ENCODE measurements at places on chromosomes 1 and 21. TPM values are rescaled to one million over a fixed set of nuclear protein-coding genes. Genes with fewer than 3 reads are reported as not detected.
A peak's percentile ranks its signal among the peaks of the same experiment; 100 is the strongest.

DNA sequence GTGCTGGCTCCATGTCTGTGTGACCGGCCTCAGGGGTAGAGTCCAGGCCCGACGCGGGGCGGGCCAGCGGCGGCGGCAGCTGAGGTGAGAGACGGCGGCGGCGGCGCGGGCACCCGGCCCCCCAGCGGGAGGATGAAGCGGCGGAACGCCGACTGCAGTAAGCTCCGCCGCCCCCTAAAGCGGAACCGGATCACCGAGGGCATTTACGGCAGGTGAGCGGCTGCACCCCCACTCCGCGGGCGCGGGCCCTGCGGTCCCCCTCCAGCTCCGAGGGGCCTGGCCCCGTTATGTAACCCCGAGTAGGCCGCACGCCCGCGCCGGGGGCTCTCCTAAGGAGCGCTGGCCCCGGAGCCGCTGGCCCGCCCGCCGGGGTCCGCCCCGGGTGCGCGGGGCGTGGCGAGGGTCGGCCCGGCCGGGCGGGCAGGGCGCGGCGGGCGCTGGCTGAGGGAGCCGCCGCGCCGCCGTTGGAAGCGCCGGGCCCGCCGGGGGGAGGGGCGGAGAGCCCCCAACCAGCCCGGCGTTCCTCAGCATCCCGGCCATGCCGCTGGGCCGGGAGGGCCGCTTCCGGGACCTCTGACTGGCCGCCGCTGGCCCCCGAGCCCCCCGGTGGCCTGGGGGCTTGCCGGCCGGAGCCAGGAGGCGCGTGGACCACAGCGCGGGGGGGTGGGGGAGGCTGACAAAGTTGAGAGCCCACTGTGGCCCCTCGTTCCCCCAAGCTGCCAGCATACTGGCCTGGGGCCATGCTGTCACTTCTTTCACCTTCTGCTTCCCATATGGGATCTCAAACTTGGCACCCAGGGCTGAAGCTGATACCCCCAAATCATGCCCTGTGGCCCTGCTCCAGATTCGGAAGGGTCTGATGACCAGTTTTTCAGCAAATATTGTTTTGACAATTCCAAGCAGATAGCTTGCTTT is 527 bp downstream of the MACO1 start:
- no peak for DNase-seq

DNA sequence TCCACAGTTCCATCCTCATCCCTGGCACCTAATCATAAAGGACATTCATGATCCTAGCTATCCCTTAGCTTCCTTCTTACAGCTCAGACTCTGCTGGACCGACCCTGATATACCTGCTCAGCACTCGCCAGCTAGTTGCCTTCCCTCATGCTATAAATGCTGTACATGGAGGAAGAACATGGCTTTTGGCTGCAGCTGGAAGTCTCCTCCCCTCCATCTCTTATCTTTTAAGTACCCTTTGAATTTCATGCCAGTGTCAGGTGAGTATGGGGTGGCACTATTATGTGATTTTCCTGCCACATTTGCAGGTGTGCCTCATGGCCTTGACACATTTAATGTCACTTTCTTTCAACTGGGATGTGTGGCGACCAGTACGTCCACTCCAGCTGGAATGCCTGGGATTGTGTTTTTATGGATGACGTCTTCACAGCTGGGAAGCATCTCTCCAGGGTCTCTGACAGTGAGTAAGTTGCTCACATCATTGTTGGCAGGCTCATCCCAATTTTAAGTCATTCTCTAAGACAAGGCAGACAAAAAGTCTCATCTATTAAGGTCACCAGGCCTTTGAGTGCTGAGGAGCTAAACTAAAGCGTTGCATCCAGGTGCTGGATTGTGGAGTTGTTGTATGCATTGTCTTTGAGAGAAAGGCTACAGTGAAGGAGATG is 43.4 kb downstream of the RUNX1 start:
- no peak for DNase-seq

GRCh38 chr1:230122366-230123279 is 55.6 kb downstream of the GALNT2 start:
- no peak for DNase-seq

- no peak for DNase-seq
These were observed 134.7 kb downstream of the FAM78B start for GRCh38 chr1:166031932-166032571.

DNA sequence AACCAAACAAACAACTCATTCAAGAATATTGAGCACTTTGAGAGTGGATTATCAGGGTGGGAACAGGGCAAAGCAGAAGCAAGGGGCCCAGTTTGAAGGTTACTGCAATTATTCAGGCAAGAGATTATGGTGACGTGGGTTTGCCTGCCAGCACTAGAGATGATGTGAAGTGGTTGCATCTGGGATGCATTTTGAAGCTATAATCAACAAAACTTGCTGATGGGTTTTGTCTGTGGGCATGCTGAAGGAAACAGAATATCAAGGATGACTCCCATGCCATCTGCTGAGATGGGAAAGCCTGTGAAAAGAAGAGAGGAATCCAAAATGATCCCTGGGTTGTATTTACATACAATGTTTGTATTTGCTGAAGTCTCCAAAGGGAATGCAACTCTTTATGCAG is 224.3 kb upstream of the GREM2 start:
- DNase-seq = no peak

- no peak for DNase-seq
These were observed 32.0 kb upstream of the RCAN3 start for GRCh38 chr1:24470592-24470991.

DNA sequence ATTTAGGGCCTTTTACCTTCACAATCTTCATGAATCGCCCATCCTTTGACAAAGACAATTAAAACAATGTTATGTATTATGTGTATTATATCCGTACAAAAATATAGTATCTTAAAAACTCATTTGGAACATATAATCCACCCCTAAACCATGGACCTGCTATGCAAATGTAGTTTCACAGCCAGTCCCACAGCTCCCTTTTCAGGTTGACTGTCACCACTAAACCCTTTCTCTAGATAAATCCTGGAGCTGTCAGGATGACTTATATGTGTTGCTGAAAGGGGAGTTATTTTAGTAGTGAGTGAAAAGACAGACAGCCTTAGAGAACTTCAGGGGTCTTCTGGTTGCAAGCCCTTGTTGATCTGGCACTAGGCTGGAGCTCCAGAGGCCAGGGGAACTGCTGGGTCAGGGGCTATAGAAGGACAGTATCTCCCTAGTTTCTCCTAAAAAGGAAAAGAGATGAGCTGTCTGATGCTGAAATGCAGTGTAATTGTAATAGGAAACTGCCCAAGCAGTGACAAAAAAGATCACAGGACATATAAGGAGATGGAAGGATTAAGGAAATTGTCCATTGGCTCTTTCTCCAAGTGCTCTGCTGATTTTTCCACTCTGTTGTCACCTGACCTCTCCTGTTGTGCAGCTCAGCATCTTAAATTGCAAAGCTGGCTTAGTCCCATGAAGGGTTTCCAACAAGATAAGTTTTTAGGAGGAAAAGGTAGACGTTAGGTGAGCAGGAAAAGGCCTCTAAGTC is 127.7 kb downstream of the S1PR1 start:
- peak; percentile 45 for DNase-seq

DNA sequence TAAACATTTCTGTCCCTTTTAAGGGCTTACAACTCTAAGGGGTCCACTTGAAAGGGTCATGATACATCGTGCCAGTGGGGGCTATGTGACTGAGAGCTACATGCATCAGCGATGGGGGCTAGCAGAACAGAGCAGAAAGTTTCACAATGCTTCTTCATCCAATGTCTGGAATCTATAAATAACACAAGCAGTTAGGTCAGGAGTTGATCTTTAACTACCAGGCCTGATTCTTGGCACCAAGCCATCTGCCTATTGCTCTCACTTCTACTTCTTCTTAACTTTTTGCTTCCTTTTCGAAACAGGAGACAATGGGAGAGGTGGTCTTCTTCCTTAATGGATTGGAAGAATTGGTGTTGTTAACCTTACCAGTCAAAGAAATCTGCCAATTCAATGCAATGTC is 410.0 kb downstream of the TGFB2 start:
- DNase-seq = no peak

DNA sequence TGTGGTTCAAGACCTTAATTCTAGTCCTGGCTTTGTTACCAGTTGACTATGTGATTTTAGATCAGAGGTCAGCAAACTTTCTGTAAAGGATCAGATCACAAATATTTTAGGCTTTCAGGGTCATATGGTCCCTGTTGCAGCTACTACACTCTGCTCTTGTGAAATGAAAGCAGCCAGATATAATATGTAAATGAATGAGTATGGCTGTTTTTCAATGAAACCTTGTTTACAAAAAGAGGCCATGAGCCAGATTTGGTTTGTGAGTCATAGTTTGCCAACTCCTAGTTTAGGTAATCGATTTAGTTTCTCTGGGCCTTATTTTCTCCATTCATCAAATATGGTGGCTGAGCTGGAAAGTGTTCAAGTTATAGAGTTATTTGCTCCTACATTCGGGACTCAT is 346.7 kb downstream of the NUF2 start:
- no peak for DNase-seq

GRCh38 chr1:75795703-75796193 is 934 bp upstream of the MSH4 start:
- DNase-seq = peak; percentile 10

- DNase-seq = peak; percentile 61
These were observed 115.2 kb downstream of the ROR1 start for GRCh38 chr1:63888984-63889383.

GRCh38 chr1:96944432-96945092 is 223.0 kb downstream of the PTBP2 start:
- no peak for DNase-seq

- peak; percentile 99 for DNase-seq
These were observed 34.7 kb downstream of the RGS5 start for GRCh38 chr1:163168053-163168452.

GRCh38 chr1:94769551-94769950 is 50.6 kb upstream of the SLC44A3 start:
- no peak for DNase-seq

GRCh38 chr1:232744847-232745246 is 60.4 kb upstream of the MAP10 start:
- DNase-seq = no peak

- peak; percentile 53 for DNase-seq
These were observed 55.7 kb upstream of the ETV3 start for GRCh38 chr1:157193702-157194391.

GRCh38 chr1:107549152-107549810 is 408.4 kb downstream of the NTNG1 start:
- no peak for DNase-seq

The OTUD3 gene
- 3.5 TPM for total RNA-seq

The FMO1 gene
- total RNA-seq = not detected

The HENMT1 gene
- total RNA-seq = not detected

The GPR25 gene
- total RNA-seq = not detected

The TNFSF4 gene
- total RNA-seq = 14.6 TPM

The OR2L8 gene
- not detected for total RNA-seq
